Stimulated activated CD4-positive, alpha-beta T cell treated with anti-CD3 and anti-CD28 coated beads, TNF-alpha, amount 100 ng/mL, for 1 hour (primary cell): ENCODE measurements at places on chromosomes 3 and 15.

DNA sequence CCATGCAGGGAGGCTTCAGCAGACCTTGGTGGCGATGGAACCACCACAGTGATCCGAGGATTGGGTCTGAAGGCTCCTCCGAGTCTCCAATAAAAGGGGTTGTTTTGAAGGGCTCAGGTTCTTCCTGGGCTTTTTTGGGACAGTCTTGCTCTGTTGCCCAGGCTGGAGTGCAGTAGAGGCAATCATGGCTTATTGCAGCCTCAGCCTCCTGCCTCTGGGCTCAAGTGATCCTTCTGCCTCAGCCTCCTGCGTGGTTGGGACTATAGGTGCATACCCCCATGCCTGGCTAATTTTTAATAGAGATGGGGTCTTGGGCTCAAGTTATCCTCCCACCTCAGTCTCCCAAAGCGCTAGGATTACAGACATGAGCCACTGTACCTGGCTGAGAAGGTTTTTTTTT lies 84.8 kb downstream of the IGF1R start:
- no peak for DNase-seq

- DNase-seq: no peak
These were observed 28.0 kb upstream of the VGLL4 start for GRCh38 chr3:11671648-11672100.

- no peak for DNase-seq
These were observed 30.3 kb upstream of the SEMA3F start for GRCh38 chr3:50124800-50125178.

DNA sequence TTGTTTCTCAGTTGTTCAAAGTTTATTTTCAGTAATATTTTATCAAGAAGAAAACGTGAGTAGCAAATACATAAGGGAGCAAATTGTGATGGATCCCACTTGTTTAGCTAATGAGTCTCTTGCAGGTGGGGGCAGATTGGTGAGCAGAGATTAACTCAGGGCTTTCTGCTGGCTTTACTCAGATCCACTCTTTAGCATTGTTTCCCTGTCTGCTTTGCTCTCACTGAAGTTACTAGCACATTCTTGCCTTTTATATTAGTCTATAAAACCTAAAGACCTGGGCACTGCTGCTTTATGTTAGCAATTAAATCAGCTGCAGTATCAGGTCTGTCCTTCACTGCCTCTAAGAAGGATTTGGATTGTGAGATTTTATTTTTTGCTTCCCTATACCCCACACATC lies 71.5 kb downstream of the STAC start:
- no peak for DNase-seq

DNA sequence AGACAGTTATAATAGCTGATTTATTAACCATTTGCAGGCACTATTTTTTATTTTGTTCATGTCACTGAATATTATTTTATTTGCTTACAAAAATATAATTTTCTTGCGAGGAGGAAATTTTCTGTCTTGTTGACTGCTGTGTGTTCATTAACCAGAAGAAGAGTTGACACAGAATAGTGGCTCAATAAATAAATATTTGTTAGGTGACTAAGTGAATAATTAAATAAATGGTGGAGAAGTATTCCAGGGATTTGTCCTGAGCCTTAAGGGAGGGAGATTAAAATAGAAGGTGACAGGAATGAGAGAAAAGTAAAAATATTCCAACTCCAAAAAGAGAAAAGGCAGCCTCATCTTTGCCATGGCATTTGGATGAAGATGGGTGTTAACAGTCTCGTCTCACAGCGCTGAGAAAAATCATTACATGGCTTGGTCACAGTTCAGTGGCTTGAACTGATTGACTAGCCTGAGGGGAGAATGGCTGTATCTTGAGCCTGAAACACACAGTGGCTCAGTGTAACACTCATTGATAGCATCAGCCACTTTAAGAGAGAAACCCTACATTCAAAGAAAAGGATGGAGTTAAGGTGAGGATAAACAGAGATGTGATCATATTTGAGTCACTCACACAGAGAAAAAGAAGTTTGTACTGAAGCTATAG lies 449.9 kb upstream of the NAALADL2 start:
- DNase-seq: no peak

DNA sequence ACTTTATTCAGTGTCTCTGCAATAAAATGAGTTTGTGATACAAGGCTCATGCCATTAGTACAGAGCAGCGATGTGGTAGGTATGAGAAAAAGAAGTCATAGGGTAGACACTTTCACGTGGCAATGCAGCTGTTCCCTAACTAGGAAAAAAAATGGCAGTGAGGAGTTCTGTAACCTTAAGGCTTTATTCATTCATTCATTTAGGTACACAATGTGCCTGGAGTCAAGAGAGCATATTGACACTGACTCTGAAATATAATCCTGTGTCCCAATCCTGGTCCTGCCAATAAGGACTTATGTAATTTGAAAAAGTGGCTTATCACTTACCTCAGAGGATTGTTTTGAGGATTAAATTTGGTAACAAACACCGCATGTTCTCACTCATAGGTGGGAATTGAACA lies 173.0 kb upstream of the AZI2 start:
- no peak for DNase-seq

GRCh38 chr3:133674290-133674919 lies 12.7 kb upstream of the TOPBP1 start:
- no peak for DNase-seq

DNA sequence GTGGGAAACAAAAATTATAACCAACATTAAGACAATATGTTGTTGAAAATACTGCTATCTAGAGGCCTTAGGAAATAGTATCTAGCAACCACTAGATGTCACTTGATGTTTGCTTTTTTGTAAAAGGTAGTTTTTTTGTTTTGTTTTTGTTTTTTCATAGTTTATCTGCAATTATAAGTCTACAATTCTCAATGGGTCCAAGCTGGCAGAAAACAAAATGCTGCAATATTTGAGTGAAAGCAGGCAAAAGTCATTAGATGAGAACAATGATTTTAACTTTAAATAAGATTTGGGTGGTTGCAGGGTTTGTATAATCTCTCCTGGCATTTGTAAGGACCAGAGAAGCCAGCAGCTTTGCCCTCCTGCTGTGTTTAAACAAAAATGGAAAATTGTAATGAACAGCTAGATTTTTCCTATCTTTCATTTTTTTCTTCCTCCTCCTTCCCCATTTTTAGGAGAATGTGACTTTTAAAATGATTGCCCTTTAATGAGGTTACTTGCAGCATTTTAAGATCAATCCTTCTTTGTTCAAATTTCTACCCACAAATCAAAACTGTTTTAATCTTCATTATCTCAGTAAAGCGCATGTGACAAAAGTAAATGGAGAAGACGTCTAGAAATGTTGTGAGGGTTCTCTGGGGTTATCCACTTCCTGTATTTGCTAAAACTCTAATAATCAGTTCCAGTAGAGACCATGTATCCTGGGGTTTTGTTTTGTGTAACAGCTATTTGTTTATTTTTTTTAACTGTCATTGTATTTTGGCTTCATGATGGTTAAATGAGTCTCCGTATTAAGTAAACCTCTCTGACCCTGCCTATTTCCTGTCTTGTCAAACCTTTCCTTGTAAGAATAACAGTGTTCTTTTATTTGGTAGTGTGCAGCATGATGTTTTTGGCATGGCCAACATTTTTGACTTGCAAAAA lies 27.3 kb downstream of the DUT start:
- no peak for DNase-seq

- DNase-seq: no peak
These were observed 22.6 kb upstream of the C3orf70 start for GRCh38 chr3:185175370-185175987.

DNA sequence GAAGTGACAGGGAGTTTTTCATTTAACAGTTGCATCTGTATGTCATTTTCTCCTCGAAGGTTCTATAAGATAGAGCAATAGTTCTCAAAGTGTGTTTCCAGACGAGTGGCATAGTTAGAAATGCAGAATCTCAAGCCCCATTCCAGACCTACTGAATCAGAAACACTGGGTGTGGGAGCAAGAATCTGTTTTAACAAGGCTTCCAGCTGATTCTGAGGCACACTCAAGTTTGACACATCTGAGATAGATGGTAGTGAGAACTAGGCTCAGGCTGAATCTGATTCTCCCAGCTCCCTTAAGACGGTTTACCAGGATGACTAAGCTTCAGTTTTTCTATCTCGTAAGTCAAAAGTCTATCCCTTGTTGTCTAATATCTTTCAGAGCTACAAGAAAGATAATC lies 159.8 kb upstream of the NUDT16 start:
- no peak for DNase-seq

- DNase-seq: no peak
These were observed 81.2 kb downstream of the TLE3 start for GRCh38 chr15:70016511-70016994.

DNA sequence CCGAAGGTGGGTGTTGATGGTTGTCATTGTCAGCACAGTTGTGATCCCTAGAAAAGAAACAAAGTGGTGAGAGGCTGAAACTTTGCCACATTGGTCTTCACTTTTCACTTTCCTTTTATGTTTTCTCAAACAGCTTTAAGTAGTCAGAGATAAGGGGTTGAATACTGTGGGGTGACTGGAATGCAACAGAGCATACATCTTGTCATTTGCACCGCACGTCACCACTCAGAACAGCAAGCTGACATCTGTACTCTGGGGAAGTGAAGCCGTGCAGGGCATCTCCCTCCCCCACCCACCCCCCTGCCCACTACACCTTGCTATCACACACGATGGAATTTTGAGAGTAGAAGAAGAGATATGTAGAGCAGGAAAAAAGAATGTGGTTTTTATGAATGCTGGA lies 211.7 kb downstream of the GABRB3 start:
- DNase-seq: no peak

GRCh38 chr3:45055411-45056143 lies 29.5 kb downstream of the CLEC3B start:
- no peak for DNase-seq

- no peak for DNase-seq
These were observed 13.0 kb downstream of the PLD1 start for GRCh38 chr3:171797265-171797679.

- DNase-seq: no peak
These were observed 67.8 kb upstream of the PPP2R3A start for GRCh38 chr3:135897715-135898114.

GRCh38 chr3:189977174-189977573 lies 143.5 kb downstream of the P3H2 start:
- no peak for DNase-seq

DNA sequence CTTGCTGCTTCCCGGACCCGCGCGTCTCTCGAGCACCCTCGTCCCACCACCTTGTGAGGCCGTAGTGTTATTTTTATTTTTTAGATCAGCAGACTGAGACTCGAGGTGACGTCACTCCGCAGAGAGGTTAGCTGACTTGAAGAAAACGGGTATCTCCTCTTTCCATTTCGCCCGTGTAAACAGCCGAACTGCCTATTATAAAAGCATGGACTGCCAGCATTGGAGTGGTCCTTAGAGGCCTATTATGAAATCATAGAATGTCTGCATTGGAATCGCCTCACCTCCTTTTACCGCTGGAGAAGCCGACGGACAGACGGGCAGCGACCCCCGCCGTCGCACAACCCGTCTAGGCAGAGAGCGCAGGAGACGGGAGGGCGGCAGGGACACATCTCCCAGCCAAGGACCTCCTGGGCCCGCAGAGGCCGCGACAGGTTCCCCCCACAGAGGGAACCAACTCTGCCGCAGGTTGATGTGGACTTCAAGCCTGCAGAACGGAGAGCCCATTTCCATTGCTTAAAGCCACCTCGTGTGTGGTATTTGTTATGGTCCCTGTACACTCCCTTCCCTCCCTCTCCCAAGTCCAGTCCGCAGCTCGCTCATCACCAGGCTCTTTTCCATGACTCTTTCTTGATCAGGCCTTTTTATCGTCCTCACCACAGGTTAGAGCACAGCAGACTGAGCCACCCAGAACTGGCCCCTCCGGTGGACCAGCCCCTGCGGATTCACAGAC lies 540 bp upstream of the PPP1R2 start:
- no peak for DNase-seq

- DNase-seq: no peak
These were observed 16.4 kb upstream of the ALAS1 start for GRCh38 chr3:52181543-52181942.

DNA sequence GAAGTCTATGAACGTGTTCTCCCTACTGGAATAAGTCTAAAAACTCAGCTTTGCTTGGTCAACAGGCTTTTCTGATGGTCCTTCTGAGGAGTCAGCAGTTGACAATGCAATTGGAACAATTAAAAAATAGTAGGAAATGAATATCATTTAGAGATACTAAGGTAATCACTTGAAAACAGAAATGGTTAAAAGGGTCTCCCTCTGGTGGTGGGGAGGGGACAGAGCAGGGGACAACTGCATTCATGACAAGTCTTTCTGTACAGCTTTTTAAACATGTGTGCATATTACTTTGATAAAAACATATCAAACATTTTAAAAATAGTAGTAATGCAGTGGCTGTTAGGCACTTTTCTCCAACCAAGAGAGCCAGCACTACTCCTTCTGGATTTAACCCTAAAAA lies 119.9 kb upstream of the FHIT start:
- DNase-seq: no peak

GRCh38 chr3:42741796-42742195 lies 31.3 kb downstream of the CCDC13 start:
- no peak for DNase-seq

DNA sequence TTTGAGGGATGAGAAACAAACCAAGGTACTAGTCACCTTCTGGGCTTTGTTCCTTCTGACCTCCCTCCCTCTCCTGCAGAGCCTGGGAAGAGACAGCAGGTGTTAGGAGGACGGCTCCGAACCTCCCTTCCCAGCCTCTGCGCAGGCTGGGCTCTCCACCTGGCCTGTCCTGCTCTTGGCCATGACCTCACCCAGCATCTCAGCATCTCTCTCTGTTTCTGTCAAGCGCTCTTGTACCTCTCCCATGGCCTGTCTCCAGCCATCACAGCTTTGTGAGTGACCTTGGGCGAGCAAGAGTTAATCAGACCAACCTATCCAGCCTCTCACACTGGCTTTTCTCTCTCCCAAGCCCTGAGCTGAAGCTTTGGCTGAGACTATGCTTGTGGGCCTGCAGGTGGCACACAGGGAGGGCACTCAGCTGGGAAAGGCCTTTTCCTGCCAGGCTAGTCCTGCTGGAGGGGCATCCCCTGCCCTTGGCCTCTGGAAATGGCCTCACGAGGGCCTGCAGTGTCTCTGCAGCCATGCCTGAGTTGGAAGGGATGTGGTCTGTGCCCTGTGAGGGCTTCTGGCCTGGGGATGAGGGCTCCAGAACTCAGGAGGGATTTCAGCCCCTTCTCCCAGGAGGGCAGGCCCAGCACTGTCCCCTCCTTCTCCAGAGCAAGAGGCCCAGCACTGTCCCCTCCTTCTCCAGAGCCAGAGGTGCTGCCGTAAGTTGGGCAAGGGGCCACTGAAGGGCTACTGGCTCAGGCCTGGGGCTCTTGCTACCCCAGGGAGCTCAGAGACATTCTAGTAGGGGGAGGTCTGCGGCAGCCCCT lies 2.1 kb downstream of the CHST13 start:
- no peak for DNase-seq
